HCT116 (cell line): ENCODE measurements at places on chromosomes 13 and 19. TPM values are rescaled to one million over a fixed set of nuclear protein-coding genes. Genes with fewer than 3 reads are reported as not detected.

MATK gene
- not detected for total RNA-seq

CCL25 gene
- total RNA-seq: not detected

SLC35E1 gene
- 49.1 TPM for total RNA-seq

GPR18 gene
- not detected for total RNA-seq

ZNF585A gene
- 3.9 TPM for total RNA-seq

SCAMP4 gene
- total RNA-seq: 63.3 TPM

CLDND2 gene
- 1.8 TPM for total RNA-seq

ZNF91 gene
- total RNA-seq: 12.3 TPM

MYH14 gene
- total RNA-seq: 60.1 TPM

CLDN10 gene
- total RNA-seq: not detected

C19orf33 gene
- 135 TPM for total RNA-seq

SETDB2 gene
- total RNA-seq: 5.2 TPM

POU4F1 gene
- not detected for total RNA-seq

PSG11 gene
- total RNA-seq: not detected

ABHD17A gene
- total RNA-seq: 68.2 TPM

MEF2B gene
- 7.9 TPM for total RNA-seq

SLC7A10 gene
- 0.25 TPM for total RNA-seq

BST2 gene
- total RNA-seq: 5.4 TPM

ARRDC5 gene
- not detected for total RNA-seq

DHRS12 gene
- 3.9 TPM for total RNA-seq

VAV1 gene
- 20.6 TPM for total RNA-seq

ZNF415 gene
- not detected for total RNA-seq

CNN1 gene
- 0.64 TPM for total RNA-seq

UPK1A gene
- total RNA-seq: 0.69 TPM

IER2 gene
- 247 TPM for total RNA-seq

ZNF296 gene
- 9.2 TPM for total RNA-seq

CPB2 gene
- 0.15 TPM for total RNA-seq

CBY2 gene
- not detected for total RNA-seq

DPF1 gene
- 9.7 TPM for total RNA-seq

PNMA8C gene
- total RNA-seq: not detected

NAPSA gene
- total RNA-seq: 4.4 TPM

FGF22 gene
- 1.5 TPM for total RNA-seq

ZNF846 gene
- total RNA-seq: 1.2 TPM

CDX2 gene
- total RNA-seq: 12.5 TPM

ZGLP1 gene
- 5.0 TPM for total RNA-seq

ATP8A2 gene
- total RNA-seq: not detected

RAB3A gene
- 10.6 TPM for total RNA-seq

ODAD3 gene
- total RNA-seq: 0.52 TPM

LMO7 gene
- 8.1 TPM for total RNA-seq

UBL3 gene
- 10.7 TPM for total RNA-seq

THSD1 gene
- 0.76 TPM for total RNA-seq

GZMM gene
- total RNA-seq: 0.59 TPM

MEIOSIN gene
- total RNA-seq: 2.1 TPM

ICAM1 gene
- total RNA-seq: 5.0 TPM

SMIM24 gene
- not detected for total RNA-seq

PSG3 gene
- not detected for total RNA-seq

PNMA8A gene
- not detected for total RNA-seq

FGF14 gene
- not detected for total RNA-seq

CEACAM7 gene
- total RNA-seq: not detected

ZNF491 gene
- not detected for total RNA-seq

RAB4B gene
- 18.7 TPM for total RNA-seq

TEX101 gene
- total RNA-seq: not detected

PLIN5 gene
- 8.1 TPM for total RNA-seq

ARHGAP33 gene
- 30.2 TPM for total RNA-seq

ZNF154 gene
- total RNA-seq: 0.10 TPM

ZNF99 gene
- total RNA-seq: not detected
